RPMI8226 (cell line): ENCODE measurements at places on chromosomes 11 and 22.

DNA sequence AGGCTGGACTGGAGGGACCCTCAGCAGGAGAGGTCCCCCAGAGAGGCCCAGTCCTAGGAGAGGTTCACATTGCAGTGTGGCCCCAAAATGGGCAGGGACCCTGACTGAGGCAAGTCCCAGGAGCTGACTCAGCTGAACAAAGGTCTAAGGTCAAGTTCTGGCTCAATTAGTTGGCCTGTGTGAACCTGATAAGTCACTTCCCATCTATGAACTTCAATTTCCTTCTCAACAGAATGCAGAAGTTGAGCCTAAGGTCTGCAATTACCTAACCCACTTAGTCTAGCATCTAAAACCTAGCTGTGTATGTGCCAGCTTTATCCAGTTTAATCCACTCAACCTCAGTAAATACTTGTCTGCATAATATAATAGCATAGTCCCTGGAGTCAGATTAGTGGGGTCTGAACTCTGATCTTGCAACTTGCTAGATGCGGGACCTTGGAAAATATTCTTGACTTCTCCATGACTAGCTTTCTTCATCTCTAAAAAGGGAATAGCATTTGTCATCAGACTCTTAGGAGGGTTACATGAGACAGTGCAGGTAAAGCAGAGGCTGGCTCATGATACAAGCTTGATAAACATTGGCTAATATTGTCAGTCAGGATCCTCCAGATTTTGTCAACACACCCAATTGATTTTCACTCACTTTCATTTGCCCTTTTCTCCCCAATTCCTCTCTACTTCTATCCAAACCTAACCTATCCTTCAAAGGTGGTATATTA is 465.5 kb downstream of the INSC start:
- no peak for DNase-seq

DNA sequence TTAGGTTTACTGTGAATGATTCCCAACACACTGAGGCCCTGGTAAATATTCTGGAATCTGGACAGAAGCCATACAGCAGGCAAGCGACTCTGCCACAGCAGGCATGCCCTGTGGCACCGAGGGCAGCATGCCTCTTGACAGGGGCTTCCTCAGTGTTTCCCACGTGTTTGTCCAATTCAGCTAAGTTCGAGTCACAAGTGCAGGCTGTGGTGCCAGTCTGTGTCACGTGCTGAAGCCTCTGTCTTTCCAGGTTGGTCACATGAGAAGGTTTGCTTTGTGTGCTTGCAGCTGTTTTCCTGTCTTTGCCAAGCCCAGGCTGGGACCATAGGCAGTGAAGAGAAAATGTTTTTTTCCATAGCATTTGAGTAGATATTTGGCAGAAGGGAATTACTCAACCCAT is 2.4 kb upstream of the PPFIBP2 start:
- DNase-seq: peak; percentile 73

DNA sequence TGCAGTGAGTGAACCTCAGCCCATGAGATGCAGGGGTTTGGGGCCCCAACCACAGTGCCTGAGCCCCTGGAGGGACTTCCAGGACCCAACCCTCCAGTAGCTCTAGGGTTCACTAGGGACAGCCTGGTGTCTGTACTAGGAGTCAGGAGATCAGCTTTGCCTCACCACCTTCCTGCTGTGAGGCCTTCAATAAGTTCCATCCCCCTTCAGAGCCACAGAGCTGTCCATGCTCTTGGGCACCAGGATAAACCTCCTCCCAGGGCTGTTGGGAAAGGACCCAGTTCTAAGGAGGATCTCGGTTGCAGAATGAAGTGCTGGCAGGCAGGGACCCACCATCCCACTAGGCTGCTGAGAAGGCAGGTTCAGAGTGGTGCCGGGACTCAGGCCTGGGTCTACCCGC is 9.7 kb downstream of the ARHGEF17 start:
- DNase-seq: no peak

GRCh38 chr11:128569291-128569690 is 18.1 kb downstream of the ETS1 start:
- no peak for DNase-seq

- DNase-seq: no peak
Observed at GRCh38 chr11:134041791-134042696, 26.8 kb upstream of the JAM3 start.

DNA sequence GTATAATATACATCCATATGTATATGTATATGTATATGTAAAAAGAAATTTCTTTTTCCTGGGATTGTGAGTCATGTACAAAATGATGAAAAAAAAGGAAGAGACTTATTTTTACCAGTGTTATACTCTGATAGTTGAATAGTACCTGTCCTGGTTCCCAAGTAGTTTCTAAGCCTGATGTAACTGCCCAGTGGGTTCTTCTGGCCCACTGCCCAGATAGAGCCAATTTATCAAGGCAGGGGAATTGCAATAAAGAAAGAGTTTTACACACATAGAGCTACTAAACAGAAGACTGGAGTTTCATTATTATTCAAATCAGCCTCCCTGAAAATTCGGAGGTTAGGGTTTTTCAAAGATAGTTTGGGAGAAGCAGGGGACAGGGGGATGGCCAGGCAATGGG is 29.1 kb upstream of the NARS2 start:
- no peak for DNase-seq

- DNase-seq: no peak
Observed at GRCh38 chr22:46025225-46025972, 48.4 kb upstream of the WNT7B start.
